Stimulated activated CD8-positive, alpha-beta memory T cell treated with anti-CD3 and anti-CD28 coated beads, Interleukin-15, amount 100 ng/mL, for 48 hours (primary cell): ENCODE measurements at places on chromosomes 1 and 21.

GRCh38 chr1:90970208-90970607 lies 51.6 kb downstream of the ZNF644 start:
- DNase-seq, result no peak

DNA sequence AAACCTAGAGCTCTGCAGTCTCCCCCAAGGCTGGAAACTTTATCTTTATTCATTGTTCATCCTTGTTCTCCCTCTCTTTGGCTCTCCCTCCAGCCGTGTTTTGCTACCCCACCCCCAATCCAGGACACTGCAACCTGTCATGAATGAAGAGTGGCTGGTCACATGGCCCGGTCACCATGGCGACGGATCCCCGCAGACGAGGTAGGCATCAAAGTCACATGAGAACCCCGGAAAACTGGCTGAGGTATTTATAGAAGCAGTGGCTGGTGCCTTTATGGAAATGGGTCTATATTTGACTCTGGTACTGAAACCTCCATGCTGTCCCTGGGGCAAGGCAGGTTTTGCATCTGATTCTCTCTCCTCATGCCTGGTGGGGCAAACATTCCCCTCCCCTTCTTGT lies 13.4 kb upstream of the SLC6A17 start:
- DNase-seq, result no peak

DNA sequence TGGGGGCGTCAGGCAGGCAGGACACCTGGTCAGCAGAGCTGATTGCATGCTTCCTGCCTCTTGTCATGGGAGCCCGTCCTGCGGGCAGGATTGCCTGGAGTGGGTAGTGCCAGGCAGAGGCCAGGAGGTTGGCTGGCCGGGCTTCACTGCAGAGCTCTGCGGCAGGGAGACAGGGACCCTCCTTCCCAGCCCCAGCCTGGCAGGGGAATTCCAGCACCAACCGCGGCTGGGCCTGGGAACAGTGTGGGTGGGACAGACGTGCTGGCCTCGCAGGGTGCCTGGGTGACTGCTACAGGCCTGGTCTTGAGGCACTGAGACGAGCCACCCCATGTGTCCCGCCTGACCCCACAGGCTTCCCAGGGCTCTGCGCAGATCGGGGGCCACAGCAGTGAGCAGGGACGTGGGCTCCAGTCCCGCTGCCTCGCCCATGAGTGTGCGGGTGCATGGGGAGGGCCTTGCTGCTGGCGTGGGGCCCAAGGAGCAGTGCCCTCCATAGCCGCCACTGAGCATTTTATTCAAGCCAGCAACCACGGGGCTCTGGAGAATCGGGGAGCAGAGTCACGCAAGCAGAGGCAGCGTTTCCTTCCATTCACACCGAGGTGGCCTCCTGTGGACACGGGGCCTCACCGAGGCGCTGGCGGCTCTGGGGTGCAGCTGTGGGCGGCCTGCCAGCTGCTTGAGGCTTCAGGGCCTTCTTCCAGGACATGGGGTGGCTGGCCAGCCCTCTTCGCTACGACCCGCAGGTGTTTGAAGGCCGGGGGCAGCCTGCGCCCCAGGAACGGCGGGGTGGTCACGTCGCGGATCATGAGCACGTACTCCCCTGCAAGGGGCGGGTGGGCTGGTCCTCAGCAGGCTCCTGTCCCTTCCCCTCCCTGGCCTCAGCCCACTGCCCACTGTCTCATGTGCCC lies 70.3 kb downstream of the MORN1 start:
- DNase-seq, result no peak

GRCh38 chr1:67722292-67722944 lies 37.4 kb downstream of the GADD45A start:
- DNase-seq, result no peak

GRCh38 chr1:110509655-110510054 lies 9.3 kb downstream of the KCNA10 start:
- DNase-seq, result no peak

GRCh38 chr1:48005253-48006117 lies 8.3 kb upstream of the TRABD2B start:
- no peak for DNase-seq

- DNase-seq, result no peak
Observed at GRCh38 chr1:203408486-203409481, 57.9 kb upstream of the FMOD start.

- DNase-seq, result no peak
Observed at GRCh38 chr1:214473387-214473786, 78.0 kb downstream of the PTPN14 start.

DNA sequence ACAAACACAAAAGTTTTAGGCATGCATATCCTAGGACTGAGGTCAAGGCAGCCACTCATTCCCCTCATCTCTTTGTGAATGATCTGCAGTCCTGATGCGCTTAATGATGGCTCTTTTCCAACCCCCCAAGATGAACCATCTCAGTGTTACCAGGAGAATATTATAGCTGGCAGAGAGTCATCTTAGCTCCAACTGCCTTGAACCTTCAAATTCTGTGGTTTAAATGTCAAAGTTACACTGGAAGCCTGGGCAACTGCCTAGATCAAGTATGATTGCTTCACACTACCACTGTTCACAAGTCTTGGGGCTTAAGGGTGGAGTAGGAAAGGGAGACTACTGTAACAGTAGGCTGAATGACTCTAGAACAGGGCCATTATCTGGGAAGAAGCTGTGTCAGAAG lies 8.0 kb upstream of the MYBPHL start:
- DNase-seq, result no peak

DNA sequence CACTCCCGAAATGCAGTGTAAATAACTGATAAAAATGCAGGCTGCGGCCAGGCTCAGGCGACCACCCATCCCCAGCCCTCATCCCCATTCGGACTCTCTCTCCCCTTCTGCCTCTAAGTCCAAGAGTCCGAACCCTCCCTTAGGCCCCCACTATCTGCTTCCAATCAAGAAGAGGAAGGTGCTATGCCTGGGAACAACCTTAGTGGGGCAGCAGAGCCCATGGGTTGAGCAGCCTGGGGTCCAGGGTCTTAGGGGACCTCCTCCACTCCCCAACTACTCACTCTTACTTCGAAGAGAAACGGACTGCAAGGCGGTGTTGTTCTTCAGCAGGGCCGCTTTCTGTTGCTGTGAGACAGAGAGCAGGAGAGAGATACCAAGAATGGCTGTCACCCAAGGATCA lies 12.2 kb downstream of the ARHGEF2 start:
- DNase-seq, result no peak

- DNase-seq, result no peak
Observed at GRCh38 chr1:192418552-192419285, 101.9 kb downstream of the RGS21 start.

DNA sequence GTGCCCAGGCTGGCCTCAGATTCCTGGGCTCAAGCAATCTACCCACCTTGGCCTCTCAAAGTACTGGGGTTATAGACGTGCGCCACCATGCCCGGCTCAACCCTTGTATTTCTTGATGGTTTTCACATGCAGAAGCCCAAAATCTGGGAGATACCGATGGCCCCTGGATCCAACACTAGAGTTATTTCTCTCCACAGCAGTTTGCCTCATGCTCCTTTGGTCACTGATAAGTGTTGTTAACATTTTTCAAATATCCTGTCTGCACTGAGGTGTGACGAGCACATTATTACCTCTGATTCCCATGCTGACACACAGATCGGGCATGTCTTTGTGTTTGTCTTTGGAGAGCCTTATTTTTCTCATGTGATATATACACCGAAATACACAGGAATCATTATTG lies 107.0 kb downstream of the KIF26B start:
- DNase-seq, result no peak

DNA sequence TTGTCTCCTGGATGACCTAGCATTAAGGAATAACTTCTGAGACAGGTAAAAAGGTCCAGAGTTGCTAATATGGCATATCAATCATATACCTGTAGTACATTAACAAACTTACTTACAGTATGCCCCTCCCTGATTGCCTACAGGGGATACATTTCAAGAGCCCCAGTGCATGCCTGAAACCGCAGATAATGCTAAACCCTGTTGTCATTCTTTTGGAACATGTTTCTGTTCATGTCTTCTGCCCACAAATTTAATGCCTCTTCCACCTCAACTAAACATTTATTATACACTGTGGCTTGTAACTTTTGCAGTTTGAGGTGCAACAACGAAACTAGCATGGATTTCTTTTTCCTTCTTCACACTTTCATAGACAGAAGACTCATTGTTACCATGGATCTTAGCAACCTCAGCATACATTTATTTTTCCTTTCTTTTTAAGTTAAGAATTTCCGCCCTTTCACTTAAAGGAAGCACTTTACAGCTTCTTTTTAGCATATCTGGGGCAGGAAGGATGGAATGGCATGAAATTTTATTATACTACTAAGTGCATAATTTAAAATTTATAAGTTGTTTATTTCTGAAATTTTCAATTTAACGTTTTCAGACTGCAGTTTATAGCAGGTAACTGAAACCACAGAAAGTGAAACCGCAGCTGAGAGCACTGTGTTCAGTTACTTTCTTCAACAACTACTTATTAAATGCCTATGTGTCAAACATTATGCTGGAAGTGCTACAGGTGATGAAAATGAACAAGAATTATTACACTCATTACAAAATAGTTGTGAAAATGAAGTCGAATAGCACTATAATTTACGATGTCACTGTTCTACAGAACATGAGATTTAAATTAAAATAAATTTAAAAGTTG lies 25.3 kb downstream of the F13B start:
- no peak for DNase-seq

DNA sequence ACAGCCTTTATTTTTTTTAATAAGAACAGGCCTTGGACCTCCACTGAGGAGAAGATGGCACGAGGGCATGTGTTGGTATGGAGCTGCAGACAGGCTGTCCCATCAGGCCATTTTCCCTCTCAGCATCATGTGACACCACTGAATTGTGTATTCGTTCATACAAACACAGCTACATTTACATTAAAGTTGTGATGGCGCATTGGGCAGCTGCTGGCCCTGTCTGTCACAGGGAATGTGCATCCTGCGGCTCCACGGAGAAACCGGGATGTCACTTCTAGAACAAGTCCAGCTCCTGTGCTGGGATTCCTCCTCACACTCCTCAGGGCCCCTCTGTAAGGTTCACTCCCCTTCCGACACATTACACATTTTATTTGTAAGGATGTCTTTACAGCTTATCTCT lies 147.6 kb upstream of the TNR start:
- DNase-seq, result no peak

GRCh38 chr21:42165901-42166300 lies 53.0 kb upstream of the ABCG1 start:
- no peak for DNase-seq

DNA sequence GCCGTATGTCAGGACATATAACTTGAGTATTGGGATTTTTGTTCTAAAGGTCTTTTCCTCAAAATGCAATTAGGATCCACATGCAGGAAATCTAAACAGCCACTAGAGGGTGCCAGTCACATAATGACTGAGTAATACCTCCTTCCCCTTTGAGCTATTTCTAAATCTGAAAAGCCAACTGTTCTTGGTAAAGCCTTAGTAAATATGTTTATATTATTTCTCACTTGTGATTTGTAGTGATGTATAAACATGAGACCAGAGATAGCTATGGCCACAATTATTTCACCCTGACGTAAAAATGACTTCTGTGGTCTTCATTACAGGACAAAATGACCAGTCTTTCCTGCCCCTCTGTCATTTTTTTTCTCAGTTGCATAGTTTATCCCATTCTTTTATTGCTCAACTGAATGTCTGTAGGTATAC lies 41.0 kb upstream of the DR1 start:
- peak; percentile 8 for DNase-seq

GRCh38 chr1:218217040-218217439 lies 68.1 kb upstream of the RRP15 start:
- DNase-seq, result no peak

GRCh38 chr1:219959540-219960203 lies 31.3 kb upstream of the SLC30A10 start:
- DNase-seq, result no peak

DNA sequence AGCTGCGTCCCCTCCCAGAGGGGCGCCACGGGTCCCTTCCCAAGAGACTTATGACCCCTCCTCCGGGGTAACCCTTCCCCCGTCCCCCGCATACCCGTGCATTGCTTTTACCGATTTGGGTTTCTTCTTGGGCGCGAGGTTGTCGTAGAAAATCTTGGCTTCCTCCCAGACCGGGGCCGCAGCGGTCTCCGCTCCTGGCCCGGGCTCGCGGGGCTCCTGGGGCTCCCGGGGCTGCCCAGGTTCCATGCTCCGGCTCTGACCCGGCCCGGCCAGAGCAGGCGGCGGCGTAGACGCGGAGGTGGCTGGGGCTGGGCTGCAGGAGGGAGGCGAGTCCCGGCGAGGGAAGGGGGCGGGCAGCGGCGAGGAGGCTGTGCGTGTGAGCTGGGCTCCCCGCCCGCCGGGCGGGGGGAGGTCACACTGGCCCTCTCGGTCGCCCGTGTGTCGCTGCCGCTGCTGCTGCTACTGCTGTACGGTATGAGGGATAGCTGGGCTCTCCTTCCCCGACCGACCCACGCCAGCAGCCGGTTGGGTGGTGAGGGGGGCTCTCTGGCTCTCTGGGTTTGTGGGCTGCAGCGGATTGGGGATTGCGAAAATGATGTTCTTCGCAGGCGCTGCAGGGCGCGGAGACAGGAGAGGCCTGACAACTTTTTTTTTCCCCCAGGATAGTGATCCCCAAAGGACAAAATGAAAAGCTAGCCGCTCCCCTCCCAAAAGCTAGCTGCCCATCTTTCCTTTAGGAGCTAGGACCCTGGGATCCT lies at the start of gene NT5C1A:
NT5C1A (minus strand) TSS at position 315 of the 758 bp plus-strand sequence; CDS start at position 246, 69 bp downstream.
- no peak for DNase-seq

GRCh38 chr21:42646836-42647235 lies 6.6 kb upstream of the PDE9A start:
- no peak for DNase-seq

DNA sequence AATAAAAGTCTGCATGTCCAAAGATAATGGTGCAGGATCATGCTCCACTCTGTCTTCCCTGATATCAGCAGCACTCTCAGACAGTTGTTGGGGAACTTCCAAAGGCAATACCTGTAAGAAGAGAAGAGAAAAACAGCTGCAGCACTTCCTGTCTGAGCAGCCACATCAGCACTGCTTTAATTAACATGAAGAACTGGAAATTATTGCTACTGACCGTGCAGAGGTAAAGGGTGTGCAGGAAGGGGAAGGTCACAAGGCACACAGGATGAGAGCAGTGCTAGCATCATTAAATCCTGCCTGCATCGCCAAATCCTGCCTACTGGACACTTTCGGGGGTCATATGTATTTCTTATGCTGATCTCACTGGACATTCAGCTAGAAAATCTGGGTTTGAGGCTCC lies 379.0 kb downstream of the LMX1A start:
- no peak for DNase-seq

DNA sequence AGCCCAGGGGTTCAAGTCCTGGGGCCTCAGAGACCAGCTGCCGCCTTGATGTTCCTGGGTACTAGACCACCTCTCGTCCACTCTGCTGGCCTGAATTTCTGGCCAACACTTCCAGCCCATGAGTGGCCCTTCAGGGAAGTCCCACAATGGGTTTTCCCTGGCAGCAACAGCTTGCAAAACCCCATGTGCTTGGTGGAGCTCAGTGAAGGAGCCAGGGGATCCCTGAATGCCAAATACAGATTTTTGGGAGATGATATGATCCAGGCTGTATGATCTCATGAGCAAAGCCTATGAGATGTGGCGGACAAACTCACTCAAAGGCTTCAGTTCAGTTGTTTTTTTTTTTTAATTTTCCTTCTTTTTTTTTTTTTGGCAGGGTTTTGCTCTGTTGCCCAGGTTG lies 9.6 kb upstream of the RASSF5 start:
- DNase-seq, result no peak
